T-helper 2 cell (primary cell): ENCODE measurements at places on chromosomes 2 and 18.

GRCh38 chr2:134647607-134648256 is 71.1 kb downstream of the TMEM163 start:
- no peak for DNase-seq

GRCh38 chr2:113180131-113180946 is 6.6 kb downstream of the PSD4 start:
- no peak for DNase-seq

- DNase-seq, result no peak
Measured at GRCh38 chr2:16744521-16744920, 78.9 kb upstream of the CYRIA start.

DNA sequence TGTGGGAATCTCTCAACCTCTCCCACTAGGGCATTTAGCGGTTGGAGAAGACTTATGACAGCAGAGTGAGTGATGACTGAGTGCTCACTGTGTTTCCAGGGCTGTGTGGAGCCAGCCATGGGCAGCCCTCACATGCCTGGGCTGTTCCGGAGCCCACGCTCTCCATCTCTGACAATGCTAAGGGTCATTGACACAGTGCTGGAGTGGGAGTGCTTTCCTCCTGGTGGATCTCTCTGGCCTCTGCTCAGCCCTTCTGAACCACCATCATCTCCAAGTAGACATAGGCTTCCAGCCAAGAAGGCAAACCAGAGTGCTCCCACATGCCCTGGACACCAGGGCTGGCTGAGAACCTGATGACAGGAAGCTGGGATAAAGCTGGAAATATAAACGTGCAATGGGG is 33.1 kb upstream of the TWIST2 start:
- no peak for DNase-seq

DNA sequence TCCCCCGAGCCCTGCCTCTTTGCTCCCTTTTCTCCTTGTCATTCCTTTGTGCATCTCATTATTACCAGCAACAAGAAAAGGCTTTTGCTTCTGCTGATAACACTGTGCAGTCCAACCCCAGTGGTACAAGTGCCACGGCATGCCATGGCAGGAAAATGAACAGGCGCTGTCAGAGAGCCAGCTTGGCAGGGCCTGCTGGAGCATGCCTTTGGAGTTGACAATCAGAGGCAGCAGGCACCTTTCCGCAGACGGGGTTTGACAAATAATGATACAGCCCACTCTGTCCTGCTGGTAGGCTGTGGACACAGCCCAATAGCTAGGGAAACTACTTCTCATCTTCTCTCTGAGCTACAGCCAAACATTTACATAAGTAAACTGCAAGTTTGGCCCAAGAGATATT is 243.9 kb upstream of the LRRTM1 start:
- DNase-seq, result no peak

DNA sequence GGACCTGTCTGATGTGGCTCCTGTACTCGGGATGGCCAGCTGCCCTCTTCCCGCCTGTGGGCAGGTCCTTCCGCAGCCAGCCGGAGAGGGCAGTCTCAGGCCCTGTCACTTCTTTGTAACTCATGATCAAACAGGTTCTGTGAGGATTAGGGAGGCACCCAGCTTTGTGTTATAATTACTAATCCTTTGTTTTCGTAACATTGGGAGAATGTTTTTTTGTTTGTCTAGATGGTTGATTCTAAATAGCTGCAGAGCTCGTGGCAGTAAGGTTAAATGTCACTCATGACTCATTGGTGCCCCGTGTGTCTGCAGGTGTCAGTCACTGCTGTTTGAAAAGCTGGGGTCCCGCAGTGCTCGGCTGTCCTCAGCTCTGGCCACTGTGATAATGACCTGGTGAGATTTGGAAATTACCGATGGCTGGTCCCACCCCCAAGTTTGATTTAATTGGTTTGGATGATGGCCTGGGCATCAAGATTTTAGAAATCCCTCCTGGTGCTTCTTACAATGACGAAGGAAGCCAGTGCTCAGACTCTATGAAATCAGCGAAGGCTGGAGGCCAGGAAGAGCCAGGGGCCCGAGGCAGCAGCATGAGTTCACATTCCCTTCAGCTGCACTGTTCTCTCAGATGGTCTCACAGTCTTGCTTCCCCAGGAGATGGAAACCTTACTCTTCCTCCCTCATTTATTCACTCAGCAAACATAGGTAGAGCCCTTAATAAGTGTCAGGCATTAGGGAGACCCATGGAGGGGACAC is 172.8 kb downstream of the VAPA start:
- DNase-seq, result no peak

- DNase-seq, result no peak
Measured at GRCh38 chr2:184597571-184597991, 748 bp upstream of the ZNF804A start.
